H4 (cell line): ENCODE measurements at places on chromosomes 7 and 10.

GRCh38 chr7:159142199-159142598 is 2.5 kb downstream of the VIPR2 start:
- DNase-seq, result no peak

DNA sequence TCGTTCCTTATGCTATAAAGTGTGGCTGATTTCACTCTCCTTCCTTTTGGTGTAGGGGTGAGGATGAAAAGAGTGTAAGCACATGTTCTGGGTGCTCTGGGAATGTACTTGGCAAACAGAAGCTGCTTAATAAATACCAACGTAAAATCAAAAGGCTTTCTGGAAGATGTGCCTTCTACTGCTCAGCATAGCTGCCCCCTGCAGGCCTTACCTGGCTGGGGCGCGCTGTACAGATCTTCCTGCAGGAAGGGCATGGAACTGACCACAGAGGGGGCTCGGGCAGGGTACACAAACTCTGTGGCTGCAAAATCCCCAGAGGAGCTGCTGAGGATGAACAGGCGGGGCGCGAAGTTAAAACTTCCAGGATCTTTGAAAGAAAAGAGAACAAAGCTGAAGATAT is 169.4 kb downstream of the SVIL start:
- DNase-seq, result no peak

GRCh38 chr10:79377557-79378382 is 30.5 kb downstream of the PPIF start:
- DNase-seq, result no peak

- DNase-seq, result no peak
These were observed 72.4 kb downstream of the PROSER2 start for GRCh38 chr10:11895598-11895997.

DNA sequence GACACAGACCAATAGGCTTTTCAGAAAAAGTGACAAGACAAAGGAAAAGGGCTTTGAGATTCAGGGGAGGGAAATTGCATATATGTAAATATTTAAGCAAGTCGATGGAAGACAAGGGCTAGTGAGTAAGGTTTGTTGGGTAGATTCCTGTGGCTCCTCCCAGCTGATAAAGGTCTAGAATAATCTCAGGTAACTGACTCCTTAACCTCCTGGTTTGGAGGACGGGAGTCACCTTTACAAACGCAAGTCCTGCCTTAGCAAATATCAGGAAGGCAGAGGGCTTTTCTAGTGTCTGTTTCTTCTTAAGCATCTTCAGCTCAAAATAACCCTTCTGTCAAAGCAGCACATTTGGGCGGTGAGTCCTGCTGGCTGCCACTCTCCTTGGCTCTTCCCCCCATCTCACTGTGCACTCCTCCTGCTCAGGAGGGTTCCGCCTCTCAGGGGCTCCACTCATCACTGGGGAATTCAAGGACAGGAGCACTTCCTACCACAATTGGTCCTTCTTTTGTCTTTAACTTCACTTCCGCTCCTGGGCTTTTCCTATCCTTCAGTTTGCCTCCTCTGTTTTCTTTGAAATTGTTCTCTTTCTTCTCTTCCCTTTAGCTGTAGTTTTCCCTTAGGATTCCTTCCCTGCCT is 496.3 kb upstream of the KLF6 start:
- no peak for DNase-seq

- no peak for DNase-seq
These were observed 127.0 kb downstream of the CCNY start for GRCh38 chr10:35463105-35463867.

DNA sequence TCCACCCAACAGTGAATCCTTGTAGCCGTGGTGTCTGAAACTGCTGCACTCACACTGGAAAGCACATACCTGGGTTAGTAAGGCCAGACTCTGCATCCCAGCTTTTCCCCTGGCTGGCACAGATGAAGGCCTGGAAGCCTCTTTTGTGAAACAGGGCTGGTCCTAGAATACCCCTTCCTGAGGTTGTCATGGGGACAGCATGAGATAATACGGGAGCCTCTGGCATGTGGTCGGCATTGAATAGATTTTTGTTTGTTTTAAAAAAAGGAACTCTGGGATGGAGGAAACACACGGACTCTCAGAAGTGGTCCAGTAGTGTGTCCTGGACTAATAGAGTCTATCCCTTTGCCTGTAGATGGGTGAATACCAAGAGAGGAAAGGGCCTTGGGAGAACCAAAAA is 129.7 kb downstream of the TMEM178B start:
- no peak for DNase-seq

- no peak for DNase-seq
These were observed 28.5 kb upstream of the SYPL1 start for GRCh38 chr7:106140406-106141173.

DNA sequence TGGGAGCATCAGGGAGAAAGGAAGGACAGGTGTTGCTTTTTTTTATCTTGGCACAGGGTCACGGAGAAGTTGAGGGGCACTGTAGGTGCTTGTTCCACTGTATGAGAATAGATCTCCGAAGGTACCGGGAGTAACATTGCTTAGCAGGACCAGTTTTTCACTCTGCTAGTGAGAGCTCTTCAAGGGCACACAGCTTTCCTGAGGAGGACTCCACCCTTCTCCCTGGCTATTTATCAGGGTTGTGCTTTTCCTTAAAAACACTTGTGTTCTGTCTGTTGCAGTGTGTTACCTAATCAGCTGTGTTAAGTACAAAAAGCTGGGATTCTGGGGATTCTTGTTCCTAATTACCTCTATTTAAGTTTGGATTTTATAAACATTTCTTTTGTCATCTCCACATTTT is 160.5 kb downstream of the SND1 start:
- no peak for DNase-seq

DNA sequence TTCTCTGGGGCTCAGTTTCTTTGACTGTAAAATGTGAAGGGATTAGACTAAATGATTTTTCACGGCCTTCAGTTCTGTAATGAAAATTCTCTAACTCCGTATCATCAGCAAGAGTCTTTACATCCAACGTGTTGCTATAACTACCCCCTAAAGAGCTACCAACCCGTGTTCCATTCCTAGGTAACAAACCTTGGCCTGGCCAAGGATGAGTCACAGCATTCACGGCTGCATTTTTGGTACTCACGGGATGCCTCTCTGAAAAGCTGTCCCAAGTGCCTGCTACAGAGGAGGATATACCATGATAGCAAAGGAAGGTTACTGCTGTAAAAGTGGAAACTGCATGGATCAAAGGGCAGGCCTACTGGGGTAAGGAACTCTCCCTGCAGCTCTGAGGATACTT is 5.9 kb downstream of the LRRC4 start:
- DNase-seq, result no peak

DNA sequence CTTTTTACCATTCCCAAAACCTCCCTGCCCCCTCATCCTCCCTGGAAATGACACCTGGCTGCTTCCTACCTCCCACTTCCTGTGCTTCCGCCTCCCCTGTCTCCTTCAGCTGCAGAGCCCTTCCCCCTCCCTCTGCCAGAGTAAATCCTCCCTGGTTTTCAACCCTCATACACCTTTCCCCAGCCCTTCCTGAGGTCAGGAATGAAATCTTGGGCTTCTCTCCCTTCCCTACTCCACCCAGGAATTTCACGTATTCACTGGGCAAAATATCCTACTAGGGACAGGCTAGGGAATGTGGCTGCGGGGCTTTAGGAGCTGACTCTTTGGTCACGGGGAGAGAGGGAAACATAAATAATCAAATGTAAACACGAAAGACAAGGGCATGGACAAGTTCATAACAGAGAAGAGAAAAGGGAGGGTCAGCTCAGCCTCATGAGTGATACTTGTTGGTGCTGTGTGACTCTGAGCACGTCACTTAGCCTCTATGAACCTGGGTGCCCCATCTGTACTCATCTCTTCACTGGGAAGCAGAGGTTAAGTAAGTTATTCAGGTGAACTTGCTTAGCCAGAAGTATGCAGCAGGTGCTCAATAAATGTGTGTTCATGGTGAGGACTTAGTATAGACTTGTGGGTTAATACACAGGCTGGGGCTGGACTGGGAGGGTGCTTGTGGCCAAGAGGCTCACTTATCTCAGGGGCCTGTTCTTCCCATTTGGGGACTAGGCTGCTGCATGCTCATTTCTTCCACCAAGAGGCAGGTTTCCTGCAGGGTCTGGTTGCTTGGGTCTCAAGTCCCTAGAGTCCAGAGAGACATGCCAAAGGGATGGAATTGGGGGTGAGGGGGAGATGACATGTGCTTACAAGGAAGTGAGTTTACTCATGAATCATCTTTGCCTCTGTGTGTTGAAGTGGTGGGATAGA is 10.0 kb upstream of the DUSP5 start:
- DNase-seq, result peak; percentile 35

DNA sequence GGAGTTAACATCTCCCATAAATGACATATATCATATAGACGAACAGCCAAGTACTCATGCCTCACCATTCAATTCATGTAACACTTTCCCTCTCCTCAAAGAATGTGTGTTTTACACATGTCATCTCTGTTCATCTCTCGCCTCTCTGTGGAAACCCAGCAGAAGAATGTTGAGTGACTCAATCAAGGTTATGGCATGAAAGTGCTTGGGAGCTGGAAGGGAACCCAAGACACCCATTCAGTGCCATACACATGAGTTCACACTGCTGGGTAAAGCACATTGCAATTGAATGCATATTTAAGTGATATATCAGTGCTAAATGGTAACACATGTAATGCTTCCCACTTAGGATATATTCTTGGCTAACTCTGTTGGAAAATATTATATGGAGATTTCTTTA is 322.9 kb downstream of the PTEN start:
- no peak for DNase-seq

- no peak for DNase-seq
These were observed 475.6 kb upstream of the KLF6 start for GRCh38 chr10:4260483-4261124.
